ENCODE measurements at places on chromosomes 12 and 14.

- DNase-seq = no peak
Observed at GRCh38 chr14:101556566-101557320, 4.6 kb upstream of the DIO3 start.

DNA sequence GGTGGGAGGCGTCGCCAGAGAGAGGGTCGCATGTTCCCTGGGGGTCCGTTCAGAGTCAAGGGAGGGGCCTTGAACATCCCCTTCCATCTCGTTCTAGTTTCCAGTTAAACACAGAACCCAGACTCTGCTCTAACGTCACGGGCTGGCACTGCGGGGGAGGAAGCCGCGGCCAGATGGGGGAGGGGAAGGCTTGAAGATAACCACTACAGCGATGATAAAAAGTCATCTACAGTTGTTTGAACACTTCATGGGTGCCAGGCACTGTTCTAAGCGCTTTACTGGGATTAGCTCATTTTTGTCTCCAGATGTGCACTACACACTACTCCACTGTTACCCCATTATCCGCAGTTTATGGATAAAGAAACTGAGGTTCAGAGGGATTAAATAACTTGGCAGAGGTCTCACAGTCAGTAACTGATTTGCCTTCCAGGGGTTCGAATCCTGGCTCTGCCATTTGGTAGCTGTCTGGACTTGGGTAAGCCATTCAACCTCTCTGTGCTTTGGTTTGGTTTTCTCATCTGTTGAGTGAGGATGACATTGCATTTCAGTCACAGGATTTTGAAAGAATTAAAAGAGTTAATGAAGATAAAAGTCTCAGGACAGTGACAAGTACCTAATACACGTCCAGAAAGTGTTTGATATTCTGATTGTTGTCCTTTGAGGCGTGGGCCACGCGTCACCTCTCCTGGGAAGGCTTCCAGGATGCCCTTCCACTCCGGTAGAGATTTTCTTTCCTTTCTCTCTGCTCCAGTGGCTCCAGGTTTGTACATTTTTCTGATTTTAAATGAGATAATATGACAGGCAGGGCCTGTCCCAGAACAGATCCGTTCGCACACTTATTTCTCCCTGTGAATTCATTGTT, 798 bp upstream of the RASAL1 start:
- no peak for DNase-seq

- DNase-seq = no peak
Observed at GRCh38 chr14:77000340-77001270, 27.9 kb downstream of the IRF2BPL start.

DNA sequence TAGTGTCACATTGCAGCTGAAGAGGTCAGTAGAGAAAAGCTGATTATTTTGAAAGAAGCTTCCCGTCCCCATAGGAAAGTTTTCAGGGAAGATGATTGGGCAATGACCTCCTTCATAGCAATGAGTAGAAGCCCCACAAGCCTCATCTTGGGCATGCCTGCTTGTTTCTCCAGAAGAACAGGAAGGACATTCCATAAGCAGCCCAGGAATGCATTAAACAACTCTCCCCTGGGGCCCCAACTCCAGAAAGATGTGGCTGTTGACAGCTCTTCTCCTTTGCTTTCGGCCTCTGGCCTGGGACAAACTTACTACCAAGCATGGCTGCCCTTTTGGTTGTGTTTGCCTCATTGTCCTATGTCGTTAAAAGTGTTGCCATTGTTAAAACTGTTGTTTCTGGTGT, 5.7 kb upstream of the VDR start:
- DNase-seq = no peak

GRCh38 chr12:3544296-3544965, 53.4 kb downstream of the PRMT8 start:
- no peak for DNase-seq

All from NCI-H2081 treated with DMSO at 0.1 percent for 48 hours (cell line).